ENCODE measurements at places on chromosomes 1 and 21.

GRCh38 chr1:162696286-162696862, 64.1 kb downstream of the DDR2 start:
- DNase-seq = no peak

GRCh38 chr1:57898531-57898930, 474.7 kb upstream of the DAB1 start:
- DNase-seq = no peak

DNA sequence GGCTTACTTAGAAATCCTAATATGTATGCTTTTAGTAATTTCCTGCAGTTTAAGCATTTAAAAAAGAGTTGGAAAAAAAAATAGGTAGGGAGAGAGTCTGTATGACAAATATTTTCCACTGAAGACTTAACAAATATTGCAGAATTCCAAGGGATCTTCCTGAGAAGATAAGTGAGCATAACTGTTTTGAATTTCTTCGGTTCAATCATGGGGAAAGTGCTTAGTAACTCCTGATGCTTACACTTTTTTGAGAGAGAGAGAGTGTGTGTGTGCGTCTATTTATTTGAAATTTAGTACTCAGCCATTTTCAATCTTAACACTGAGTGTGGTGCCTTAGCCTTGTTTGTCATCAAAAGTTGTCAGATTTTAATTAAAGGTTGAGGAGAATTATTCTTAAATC, 18.5 kb downstream of the SON start:
- no peak for DNase-seq

GRCh38 chr1:229254910-229255541, 15.9 kb upstream of the RAB4A start:
- DNase-seq = no peak

GRCh38 chr1:3314491-3315381, 139.7 kb upstream of the ARHGEF16 start:
- no peak for DNase-seq

DNA sequence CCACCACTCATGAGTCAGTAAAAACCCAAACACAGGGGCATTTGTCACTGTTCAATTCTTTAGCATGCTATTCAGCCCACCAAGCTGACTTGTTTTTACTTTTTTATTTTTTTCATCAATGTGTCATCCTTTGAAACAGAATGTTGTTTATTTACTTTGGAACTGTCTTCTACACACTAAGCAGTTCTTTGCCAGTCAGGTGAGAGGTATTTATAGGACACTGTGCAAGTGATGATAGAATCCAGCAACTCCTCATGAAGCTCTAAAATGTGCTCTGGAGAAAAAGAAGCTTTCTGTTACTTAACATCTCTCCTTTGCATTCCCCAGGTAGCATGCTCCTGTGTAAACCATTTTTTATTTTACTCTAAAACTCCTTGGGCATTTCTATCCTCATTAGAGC, 582.0 kb upstream of the TMPRSS15 start:
- no peak for DNase-seq

DNA sequence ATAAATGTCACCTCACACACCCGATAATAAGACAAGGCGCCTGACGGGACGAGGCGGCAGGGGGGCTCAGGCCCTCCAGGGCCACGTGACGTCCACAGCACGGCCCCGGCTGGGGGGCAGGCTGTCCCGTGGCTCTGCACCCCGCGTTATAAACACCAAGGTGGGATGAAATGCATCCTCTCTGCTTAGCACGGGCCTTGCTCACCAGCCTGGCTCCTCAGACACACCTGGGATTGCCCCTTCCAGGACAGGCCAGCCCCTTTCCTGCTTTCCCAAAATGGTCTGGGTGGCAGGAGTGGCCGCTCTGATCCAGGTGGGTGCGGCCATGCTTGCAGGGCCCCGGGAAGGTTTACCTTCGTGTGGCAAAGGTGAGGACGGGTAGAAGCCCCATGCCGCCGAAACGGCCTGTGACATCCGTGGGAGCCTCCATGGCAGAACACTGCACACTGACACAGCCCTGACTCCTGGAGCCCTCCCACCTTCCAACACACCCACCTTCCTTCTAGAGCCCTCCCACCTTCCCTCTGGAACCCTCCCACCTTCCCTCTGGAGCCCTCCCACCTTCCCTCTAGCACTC, 35.9 kb downstream of the SLC19A1 start:
- DNase-seq = no peak

DNA sequence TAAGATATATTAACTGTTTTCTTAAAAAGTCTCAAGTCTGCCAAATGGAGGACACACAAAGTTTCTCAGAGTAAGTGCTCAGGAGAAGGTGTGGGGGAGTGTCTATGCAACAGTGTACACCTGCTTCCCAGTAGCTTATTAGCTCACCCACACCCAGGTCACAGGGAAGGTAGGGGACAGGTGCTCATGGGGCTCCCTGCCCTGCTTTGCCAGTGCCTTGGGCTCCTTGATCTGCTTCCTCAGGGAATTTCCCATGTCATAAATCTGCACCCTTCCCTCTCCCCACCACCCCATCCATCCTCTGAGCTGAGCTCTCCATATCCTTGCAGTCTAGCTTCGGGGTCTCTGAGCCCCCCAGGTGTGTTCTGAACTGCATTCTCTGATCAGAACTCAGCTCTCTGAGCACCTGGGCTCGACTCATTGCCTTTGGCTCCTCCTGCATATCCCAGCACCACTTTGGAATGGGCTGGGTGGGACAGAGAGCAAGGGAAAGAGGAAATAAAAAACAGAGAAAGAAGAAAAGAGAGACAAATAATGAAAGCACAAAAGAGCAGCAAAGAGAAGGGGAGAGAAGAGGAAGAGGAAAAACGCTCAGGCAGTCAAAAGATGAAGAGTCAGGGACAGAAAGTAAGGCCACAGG, 87.0 kb upstream of the ATP1B1 start:
- no peak for DNase-seq

DNA sequence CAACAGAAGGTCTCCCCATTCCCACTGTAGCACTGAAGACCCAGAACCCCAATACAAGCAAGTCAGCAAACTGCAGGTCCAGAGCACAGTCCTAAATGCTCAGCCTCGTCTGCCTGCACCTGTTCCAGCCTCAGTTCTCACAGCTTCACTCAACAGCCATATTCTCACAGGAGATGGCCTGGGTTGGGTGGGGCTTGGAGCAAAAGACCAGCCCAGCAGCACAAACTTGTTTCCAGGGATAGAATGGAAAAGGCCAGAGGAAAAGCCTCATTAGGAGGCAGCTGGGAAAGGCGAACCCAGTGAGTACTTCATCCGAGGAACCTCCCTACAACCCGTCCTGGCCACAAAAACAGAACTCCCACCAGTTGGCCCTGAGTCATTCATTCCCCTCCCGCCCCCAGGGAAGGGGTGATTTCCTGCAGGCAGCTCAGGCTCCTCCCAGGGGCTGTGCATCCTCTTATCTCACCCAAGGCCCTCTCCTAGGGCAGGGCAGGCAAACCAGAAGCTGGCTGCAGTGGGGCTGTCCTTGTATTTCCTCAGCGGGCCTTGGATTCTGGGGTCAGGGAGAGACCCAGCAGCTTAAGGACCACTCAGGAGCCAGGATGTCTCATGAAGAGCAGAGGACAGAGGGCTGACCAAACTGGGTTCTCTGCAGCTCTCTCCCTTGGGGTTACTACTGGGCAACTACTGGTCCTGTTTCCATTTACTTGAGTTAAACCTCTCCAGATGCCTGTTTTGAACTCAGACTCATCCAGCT, 7.4 kb upstream of the MPL start:
- DNase-seq = peak; percentile 56

GRCh38 chr1:105492921-105493320, 1563.6 kb upstream of the PRMT6 start:
- DNase-seq = no peak

- DNase-seq = no peak
Observed at GRCh38 chr1:246404078-246404477, 103.0 kb downstream of the SMYD3 start.

GRCh38 chr1:183636334-183636682, 725 bp upstream of the ARPC5 start:
- no peak for DNase-seq

- no peak for DNase-seq
Observed at GRCh38 chr1:15541231-15541792, 14.7 kb downstream of the DNAJC16 start.

DNA sequence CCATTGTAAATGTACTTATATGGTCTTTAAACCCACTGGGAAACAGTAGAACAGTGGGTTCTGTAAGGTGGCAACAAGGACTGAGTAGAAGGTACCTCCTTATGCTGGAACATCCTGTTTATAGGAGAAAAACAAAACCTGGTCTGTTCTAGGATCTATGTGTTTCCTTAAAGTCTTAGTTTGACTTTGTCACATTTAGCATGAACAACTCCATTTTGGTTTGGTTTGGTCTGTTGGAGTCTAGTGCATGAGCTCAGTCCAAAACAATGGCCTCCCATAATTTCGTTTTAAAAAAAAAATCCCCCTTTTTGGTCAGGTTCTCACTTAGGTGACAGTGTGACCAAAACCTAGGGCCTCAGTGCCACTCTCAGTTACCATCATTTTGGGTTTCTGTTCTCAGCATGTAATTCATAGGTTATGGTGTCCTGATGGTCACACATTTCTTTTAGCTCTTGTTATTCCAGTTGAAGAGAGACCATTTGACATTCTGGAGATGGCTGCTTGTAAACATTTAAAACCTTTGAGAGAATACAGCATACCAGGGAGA, 66.4 kb upstream of the IL12RB2 start:
- no peak for DNase-seq

- no peak for DNase-seq
Observed at GRCh38 chr1:228407106-228408040, 738 bp upstream of the TRIM11 start.

DNA sequence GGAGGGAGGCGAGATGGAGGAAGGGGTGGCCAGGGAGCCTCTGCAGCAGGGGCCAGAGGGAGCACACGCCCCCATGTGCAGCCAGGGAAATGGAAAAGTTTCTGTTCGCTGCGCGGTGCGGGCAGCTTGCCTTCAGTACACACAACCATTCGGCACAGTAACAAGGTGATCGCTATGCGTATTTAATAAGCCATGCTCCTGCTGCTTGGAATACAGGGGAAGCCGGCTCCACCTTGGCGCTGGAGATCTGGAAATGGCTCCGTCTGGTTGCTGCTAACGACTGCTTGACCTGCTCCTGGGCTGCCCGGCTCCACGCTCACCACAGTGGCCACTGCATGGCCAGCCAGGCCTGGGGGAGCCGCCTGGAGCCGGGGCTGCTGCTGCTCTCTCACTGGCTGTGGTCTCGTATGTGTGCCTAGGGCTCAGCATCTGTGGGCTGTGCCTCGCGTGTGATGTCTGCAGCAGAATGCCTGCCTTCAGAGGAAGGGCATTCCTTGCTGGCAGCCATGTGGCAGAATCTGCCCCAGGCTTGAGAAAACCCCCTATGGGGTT, 86.4 kb upstream of the ACTL8 start:
- DNase-seq = no peak
